ENCODE measurements at places on chromosomes 13 and 19.

DNA sequence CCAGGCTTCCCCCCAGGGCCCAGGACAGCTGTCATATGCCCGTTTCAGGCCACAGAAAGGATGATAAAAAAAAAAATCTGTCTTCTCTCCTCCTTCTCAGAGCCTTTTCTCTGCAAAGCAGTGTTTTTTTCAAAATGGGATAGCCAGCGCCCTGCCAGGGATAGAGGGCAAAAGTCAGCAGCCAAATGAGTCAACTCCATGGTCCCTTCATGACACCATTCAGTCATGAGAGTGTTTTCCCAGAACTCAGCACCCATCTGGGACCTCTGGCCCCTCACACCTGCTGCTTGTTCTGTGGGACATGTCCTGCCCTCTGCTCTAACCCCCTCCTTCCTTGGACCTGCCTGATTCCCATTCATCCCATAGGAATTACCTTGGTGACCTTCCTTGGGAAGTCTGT is 95.0 kb downstream of the CYSLTR2 start:
- no peak for DNase-seq

GRCh38 chr13:78604782-78605611 is 1.6 kb upstream of the POU4F1 start:
- no peak for DNase-seq

DNA sequence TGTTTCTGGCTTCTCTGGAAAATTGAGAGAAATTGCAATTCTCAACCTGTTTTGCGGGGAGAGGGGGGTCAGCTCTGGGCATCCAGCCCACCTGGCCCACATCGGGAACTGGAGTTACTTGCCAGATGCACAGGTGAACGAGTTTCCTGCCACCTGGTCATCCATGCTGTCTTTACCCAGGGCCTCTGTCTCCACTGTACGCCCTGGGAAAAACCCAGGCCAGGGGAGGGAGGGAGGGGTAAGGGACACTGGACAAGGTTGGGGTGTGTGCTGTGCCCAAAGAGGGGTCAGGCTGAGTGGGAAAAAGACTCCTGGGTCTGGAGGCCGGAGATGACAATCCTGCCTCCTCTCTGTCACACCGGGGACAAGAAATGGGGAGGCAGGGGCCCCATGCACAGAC is 307.6 kb downstream of the ZNF536 start:
- DNase-seq, result no peak

DNA sequence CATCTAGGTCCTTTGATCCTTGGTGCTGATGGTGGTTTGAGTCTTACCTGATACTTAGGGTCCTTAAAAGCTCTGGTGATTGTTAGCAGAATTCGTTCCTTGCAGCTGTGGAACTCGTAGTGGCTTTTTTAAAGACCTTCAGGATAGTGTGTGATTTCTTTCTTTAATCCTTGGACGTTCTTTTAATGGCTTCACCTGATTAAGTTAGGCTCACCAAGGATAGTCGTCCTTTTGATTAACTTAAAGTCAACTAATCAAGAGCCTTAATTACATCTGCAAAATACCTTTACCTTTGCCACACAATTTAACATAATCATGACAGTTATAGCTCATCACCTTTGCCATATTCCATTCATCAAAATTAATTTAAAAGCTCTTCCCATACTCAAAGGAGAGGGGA is 1807.7 kb downstream of the OLFM4 start:
- no peak for DNase-seq

- DNase-seq, result no peak
Observed at GRCh38 chr19:41421314-41421713, 5.9 kb downstream of the B3GNT8 start.

- DNase-seq, result no peak
Observed at GRCh38 chr13:45481688-45482087, 16.9 kb downstream of the COG3 start.

DNA sequence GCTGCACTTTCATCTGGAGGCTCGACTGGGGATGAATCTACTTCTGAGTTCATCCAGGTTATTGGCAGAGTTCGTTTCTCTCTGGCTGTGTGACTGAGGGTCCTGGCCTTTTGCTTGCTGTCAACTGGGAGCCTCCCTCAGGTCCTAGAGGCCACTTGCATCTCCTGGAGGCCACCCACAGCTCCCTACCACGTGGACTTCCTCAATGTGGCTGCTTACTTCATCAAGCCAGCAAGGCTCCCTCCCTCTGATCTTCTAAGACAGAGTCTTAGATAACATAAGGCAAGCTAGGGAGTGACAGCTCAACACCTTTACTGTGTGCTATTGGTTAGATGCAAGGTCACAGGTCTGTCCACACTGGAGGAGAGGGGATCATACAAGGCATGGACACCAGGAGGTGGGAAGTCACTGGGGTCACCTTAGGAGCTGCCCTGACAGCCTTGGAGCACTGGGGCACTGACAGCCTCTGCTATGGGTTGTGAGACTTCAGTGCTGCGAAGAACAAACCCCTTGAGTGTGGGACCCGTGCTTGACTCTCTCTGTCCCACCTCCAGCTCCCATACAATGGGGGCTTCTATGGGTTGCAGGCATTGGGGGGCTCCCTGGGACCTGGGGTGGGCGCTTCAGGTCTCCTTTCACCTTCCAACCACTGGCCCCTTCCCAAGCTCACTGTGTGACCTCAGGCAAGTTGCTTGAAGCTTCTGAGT is 5.3 kb downstream of the FAM187B start:
- no peak for DNase-seq
